ENCODE measurements at places on chromosomes 7 and 10.

- DNase-seq, result no peak
These were observed 90.9 kb downstream of the MLLT10 start for GRCh38 chr10:21624951-21625350.

GRCh38 chr10:80530816-80531215 lies 6.9 kb upstream of the SH2D4B start:
- DNase-seq, result no peak

DNA sequence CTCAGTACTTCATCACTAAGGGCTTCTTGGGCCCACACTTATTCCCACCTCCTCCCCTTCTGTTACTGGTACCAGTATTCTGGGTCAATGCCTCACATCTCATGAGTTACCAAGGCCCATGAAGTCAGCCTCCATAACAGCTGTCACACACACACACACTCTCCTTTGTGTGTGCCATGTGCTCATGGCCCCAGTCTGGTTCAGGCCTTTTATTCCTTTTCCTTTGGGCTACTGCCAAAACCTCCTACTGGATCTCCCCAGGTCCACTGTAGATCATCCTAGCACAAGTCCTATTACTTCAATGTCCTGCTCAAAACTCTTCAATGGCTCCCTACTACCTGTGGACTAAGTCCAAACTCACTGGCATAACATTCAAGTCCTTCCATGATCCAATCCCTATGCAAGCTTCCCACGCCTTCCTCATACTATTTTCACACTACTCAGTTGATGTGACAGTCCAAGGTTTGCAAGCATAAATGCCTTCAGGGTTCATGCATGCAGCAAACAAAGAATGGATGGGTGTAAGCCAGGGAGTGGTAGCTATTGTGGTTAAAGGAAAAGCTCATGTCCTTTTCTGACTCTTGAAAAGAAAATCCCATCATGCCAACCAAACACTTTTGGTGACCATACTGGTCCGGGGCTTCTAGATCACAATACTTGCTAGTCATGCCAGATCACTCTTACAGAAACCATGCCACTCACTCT lies 68.1 kb downstream of the CCDC6 start:
- no peak for DNase-seq

- DNase-seq, result no peak
These were observed 222.0 kb upstream of the IMMP2L start for GRCh38 chr7:111784296-111784695.

- no peak for DNase-seq
These were observed 78.9 kb downstream of the SVIL start for GRCh38 chr10:29555746-29556481.

DNA sequence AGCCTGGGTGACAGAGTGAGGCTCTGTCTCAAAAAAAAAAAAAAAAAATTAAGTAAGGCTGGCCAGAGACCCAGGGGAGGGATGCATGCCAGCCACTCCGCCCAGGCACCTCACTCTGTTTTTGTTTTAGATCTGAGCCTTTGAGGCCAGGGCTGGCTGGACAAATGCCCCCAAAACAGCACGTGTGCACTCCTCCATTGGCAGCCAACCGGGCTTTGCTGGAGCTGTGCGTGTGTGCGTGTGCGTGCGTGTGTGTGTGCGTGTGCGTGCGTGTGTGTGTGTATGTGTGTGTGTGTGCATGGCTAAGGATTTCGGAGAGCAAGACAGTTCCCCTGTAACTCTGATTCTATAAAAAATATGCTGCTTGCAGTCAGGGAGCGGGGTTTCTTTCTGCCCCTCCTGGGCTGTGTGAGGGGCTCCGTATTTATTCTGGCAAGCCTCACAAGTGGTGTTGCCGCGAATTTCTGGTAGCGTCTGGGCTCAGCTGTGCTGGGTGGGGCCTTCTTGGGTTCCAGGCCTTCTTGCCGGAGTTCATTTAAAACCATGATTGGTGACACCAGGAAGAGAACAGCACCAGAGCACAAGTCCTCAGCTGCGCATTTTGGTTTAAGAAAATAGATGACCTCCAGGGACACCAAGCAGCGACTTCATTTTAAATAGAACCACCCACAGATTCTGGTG lies 28.1 kb upstream of the UNCX start:
- DNase-seq, result no peak

DNA sequence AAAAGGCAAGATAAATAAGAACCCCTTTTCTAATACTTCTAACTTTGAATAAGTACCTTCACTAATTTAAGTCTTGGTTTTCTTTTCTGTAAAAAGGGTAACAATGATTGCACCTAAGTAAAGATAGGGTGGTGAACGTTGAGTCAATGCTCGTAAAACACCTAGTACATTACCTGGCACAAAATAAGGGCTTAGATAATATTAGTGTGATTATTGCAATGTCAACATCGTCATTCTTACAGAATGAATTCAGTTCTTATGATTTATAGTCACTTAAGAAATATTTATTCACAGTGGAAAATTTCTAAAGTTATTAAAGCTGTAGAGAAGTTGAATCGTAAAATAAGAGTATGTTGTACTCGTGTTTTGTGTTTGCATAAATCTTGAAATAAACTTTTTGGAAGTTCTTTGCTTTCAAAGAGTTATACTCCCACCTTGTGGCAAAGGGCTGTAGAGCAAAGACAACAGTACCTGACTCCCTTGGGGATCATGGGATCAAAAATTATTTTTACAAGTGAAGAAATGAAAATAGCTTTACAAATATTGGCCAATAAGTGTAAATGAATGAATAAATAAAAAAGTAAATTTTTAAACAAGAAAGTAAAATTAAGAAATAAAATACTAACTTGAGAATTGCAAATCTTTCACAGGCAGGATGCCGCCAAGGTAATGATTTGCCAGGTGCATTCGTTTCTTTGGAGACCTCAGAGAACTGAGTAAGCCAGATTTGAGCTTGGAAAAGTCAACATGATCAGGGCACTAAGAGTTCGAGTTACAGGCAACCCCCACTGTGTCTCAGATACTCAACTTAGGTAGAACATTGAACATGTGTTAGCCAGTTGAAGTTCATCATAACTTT lies 285.8 kb upstream of the CACNA2D1 start:
- DNase-seq, result no peak

DNA sequence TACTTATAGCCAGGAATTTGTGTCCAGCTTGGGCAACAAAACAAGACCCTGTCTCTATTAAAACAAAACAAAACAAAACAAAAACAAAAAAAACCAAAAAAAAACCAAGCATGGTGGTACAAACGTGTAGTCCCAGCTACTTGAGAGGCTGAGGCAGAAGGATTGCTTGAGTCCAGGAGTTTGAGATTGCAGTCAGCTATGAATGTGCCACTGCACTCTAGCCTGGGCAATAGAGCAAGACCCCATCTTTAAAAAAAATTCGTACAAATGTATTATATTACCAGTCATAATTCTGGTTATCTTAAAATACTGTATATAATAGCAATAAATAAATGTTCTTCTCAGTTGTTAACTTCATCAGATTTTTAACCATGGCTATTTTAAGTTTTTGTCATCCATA lies 2.3 kb upstream of the BBS9 start:
- no peak for DNase-seq

DNA sequence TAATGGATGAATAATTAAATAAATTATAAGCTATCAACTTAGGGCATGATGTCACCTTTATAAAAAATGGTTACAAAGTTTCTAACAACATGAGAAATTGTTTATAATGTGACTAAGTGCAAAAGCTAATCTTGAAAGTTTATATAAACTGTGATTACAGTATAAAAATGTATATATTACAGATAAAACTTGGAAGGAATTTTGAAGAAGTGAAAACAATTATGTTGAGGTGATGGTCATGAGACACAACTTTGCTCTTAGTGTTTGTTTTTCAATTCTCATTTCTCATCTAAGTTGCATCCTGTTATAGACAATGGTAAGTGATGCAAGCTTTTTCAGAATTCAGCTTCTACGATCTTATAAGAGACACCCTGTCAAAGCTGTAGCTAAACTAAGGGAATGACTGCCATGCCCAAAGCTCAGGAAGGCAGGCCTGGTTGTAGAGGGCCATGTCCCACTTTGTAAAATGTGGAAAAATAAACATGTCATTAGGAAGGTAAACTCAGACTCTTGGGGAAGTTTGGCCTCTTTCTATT lies 23.9 kb downstream of the MACC1 start:
- no peak for DNase-seq

DNA sequence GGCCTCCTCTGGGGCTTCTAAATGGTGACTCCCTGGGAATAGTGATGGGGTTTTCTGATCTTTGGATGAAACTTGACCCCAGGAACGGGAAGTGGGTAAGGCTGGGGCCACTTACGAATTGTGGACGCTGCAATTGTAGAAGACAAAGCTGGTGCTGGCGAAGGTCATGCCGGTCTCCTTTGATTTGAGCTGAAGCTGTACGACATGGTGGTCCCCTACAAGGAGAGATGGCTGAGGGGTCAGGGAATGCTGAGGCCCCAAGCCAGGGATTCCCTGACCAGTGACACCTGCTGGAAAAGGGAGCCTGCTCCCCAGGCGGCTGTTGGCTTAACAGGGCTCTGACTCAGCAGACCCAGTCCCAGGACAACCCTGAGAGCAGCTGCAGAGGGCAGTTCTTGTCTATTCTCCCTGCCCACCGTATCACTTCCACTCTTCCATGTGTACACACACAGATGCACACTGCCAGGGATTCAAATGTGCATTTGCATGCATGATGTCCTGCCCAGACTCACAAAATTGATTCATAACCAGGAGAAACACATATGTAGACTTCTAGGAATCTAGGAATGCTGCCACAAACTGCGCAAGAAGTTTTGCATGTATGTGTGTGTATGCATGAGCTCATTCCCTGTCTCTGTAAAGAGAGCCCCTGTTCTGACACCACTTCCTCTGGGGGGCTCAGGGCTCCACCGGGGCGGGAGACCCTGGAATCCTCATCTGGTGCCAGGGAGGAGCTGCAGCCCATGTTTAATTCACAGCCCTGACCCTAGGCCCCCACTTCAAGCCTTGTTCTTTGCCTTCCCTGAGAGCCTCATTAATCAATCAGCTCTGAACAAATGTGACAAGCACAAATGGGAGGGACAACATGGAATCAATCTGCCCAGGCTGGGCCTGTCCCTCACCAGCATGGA lies 350.0 kb downstream of the PLXNA4 start:
- DNase-seq, result peak; percentile 61

- no peak for DNase-seq
These were observed 31.1 kb downstream of the NRBF2 start for GRCh38 chr10:63164166-63164623.

- DNase-seq, result no peak
These were observed 62.4 kb upstream of the SDK1 start for GRCh38 chr7:3238525-3239210.

GRCh38 chr10:30056767-30057355 lies 2.5 kb downstream of the JCAD start:
- no peak for DNase-seq

- no peak for DNase-seq
These were observed 217.8 kb downstream of the PTPRN2 start for GRCh38 chr7:158369866-158370265.

GRCh38 chr7:20220293-20220761 lies 3.1 kb upstream of the MACC1 start:
- DNase-seq, result no peak

- peak; percentile 29 for DNase-seq
These were observed 12.1 kb upstream of the NPVF start for GRCh38 chr7:25240340-25240739.

- no peak for DNase-seq
These were observed 64.9 kb upstream of the FZD8 start for GRCh38 chr10:35706959-35707358.

DNA sequence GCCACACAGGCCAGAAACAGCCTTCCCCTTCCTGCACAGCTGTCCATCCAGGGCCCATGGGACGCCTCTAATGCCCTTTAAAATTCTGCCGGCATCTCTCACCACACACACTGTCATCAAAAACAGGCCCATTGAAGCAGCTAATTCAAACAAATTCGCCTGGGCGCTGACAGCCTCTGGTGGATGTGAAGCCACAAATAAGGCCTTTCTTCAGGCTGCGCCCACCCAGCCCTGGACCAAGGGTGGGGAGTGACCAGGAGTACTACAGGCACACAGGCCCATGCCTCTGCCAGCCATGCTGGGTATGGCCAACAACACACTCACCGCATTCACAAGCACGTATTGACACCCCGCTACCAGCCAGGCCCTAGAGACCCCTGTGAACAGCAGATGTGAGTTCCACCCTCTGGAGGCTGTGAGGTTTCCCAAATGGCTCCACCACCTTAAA lies 54.6 kb downstream of the SLIT1 start:
- DNase-seq, result no peak

DNA sequence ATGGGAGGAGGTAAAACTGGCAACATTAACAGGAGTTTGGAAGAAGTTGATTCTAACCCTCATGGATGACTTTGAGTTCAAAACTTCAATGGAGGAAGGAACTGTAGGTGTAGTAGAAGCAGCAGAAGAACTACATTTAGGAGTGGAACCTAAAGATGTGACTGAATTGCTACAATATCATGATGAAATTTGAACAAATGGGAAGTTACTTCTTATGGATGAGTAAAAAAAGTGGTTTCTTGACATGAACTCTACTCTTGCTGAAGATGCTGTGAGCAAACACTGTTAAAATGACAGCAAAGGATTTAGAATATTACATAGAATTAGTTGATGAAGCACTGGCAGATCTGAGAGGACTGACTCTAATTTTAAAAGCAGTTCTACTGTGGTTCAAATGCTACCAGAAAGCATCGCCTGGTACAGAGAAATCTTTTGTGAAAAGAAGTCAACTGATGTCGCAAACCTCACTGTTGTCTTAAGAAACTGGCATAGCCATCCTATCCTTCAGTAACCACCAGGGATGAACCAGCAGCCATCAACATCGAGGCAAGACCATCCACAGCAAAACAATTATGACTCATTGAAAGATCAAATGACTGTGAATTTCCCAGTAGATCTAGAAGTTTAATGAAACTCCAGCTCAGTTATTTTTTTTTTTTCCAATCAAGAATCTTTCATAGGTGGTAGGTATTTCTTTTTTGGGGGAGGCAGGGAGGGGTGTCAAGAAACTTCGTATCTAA lies 20.8 kb downstream of the BRAF start:
- DNase-seq, result no peak

- peak; percentile 67 for DNase-seq
These were observed 125.6 kb upstream of the TNRC18 start for GRCh38 chr7:5549096-5549763.

GRCh38 chr10:119546009-119546408 lies 3.5 kb upstream of the RGS10 start:
- no peak for DNase-seq

GRCh38 chr10:31314256-31315150 lies 4.5 kb upstream of the ZEB1 start:
- DNase-seq, result no peak

GRCh38 chr10:124547647-124548168 lies 86.1 kb downstream of the LHPP start:
- peak; percentile 85 for DNase-seq

DNA sequence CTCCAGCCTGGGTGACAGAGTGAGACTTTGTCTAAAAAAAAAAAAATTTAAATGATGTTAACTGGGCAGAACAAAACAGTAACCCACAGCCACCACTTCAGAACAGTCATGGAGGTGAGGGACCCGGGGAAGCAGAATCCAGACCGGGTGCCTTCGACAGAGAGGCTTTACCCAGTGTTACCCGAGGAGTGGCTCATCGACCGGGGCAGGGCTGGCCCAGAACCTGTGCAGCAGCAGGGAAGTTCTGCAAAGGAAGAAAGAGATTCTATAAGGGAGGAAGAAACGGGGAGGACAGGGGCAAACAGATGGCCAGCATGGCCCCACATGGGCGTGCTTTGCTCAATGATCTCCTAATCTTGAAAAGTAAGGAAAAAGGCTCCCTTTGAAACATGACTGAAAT lies 26.0 kb upstream of the UBE3C start:
- no peak for DNase-seq

Data from gastrocnemius medialis (tissue), 4 donors.